ENCODE measurements at places on chromosomes 1 and 21.
A peak's percentile ranks its signal among the peaks of the same experiment; 100 is the strongest.

- DNase-seq: no peak
These were observed 2.8 kb upstream of the CD1D start for GRCh38 chr1:158177700-158178450.

- no peak for DNase-seq
These were observed 70.8 kb downstream of the MAN1C1 start for GRCh38 chr1:25687221-25688017.

DNA sequence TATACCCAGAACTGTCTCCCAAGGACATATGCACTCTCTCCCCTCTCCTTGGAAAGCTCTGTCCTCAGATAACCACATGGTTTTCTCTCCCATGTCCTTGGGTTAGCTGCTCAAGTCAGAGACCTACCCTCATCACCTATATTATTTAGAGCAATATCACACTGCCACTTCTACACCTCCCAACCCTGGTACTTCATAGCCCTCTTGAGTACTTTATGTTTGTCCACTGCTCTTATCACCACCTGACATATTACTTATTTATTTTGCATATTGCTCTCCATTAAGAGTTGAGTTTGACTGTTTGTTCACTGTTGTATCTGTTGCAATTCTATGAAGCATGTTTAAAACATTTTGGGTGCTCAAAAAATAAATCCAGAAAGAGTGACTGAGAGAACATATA, 126.3 kb upstream of the ATP1B1 start:
- DNase-seq: no peak

GRCh38 chr1:117852853-117853553, 76.4 kb downstream of the GDAP2 start:
- DNase-seq: no peak

DNA sequence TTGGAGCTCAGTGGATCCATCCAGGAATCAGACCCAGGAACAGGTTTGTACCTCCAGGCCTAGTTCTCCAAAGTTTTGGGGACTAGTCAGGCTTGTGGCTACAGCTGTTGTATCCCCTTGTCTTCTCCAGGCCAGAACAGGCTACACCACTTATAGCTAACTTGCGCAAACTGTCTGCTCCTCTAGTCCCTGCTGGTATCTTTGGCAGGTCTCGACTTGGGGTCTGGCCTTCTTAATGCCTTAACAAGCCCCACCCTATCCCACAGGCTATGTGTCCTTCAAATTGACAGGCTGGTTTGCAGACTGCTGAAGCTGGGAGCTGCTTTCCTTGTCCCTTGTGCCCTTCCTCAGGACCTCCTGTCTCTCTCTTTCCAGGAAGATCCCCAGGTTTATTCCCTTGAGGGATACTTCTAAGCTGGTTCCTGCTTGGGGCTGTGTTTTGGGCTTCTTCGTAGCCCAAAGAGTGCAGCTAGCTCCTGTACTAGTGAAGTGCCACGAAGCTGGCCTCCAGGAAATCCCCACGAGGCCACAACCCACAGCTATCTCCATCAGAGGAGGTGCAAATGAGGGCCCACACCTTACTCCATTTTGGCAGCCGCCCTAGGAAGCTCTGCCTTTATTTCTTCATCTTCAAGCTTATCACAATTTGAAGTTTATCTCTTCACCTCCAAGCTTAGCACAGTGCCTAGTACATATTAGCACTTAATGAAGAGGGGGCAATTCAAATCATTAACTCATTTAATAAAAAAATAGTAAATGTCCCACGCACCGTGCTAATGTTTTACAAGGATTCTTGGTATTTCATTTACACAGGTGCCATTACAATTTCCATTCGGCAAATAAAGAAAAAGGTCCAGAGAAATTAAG, 683 bp upstream of the DMAP1 start:
- DNase-seq: peak; percentile 33

DNA sequence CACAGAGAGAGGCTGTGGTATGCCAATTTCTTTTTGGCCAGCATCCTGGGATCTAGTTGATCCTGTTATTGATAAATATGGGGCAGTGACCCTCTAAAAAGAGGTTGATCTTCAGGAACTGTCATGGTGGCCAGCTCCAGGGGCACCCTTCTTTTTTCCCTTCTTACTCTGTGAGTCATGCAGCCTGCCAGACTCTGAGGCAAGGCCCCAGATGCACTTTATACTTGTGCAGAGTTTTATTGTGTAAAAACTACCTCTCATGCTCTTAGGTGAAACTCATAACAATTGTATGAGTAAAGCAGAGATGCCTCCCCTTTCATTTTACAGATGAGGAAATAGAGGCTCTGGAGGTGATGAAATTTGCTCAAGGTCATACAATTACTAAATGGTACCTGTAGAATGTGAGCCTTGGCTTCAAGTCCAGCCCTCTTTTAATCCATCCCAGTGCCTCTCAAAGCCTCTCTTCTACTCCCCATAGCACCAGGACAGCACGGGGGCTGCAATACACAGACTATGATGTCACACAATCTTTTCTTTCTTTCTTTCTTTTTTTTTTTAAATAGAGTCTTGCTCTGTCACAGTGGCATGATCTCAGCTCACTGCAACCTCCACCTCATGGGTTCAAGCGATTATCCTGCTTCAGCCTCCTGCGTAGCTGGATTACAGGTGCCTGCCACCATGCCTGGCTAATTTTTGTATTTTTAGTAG, 387.8 kb downstream of the KCNH1 start:
- DNase-seq: no peak

- DNase-seq: no peak
These were observed 2.7 kb upstream of the MARCKSL1 start for GRCh38 chr1:32338637-32339145.

GRCh38 chr1:5108740-5109139, 454.3 kb downstream of the AJAP1 start:
- DNase-seq: no peak

GRCh38 chr1:201325678-201326060, 42.4 kb downstream of the PKP1 start:
- no peak for DNase-seq

- DNase-seq: no peak
These were observed 96.6 kb upstream of the TNR start for GRCh38 chr1:175839779-175840669.

DNA sequence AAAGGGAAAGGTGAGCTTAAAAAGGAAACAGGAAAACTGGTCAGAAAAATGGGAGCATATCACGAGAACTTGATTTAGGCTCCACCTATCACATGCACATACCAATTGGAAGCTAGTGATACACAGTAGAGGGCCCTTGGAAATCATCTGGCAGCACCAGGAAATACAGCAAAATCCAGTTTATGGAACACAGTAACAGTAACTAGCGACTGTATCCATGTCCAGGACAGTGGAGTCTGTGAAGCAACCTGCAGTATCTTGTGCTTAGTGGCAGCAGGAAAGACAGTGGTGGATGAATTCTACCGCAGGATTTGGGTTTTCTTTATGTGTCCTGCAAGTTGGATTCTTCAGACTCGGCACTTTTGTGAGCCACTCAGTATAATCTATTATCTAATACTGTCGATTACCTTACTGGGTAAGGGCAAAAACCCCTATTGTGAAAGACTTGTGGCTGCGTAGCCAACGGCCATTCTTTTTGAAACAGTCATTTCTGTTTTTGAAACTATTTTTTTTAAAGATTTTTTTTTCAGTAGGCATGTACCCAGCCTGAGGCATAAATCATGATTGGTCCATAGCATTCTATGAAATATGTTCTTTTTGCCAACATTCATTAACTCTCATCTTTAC, 1.6 kb upstream of the KDM4A start:
- DNase-seq: no peak

GRCh38 chr1:72896256-72896655, 613.9 kb upstream of the NEGR1 start:
- DNase-seq: no peak

- no peak for DNase-seq
These were observed 97.1 kb downstream of the TRIM11 start for GRCh38 chr1:228309326-228310067.

DNA sequence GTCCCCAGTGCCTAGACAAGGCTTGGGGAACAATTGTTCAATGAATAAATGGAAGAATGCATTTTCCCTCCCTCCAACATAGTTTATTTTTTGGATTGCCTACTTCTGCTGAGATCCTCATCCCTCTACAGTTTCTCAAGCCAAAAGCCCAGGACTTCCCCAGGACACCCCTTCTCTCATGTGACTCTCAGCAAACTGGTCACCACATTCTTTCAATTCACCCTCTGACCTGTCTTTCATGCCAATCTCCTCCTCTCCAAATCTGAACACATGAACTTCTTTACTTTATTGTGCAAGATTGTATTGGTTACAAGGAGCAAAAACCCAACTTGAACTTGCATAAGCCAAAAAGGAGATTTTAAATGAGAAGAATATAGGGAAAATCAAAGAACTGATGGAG, 103.2 kb upstream of the JUN start:
- DNase-seq: no peak

GRCh38 chr1:61078618-61079295, 3.6 kb upstream of the NFIA start:
- DNase-seq: no peak

- no peak for DNase-seq
These were observed 131.7 kb upstream of the USH2A start for GRCh38 chr1:216554934-216555333.

GRCh38 chr1:116826818-116827606, 72.8 kb downstream of the CD2 start:
- DNase-seq: no peak

- DNase-seq: no peak
These were observed 1124.3 kb downstream of the AMY1C start for GRCh38 chr1:104874044-104874443.

- no peak for DNase-seq
These were observed 207.7 kb downstream of the GREM2 start for GRCh38 chr1:240404286-240404685.

- DNase-seq: no peak
These were observed 66.3 kb upstream of the EDEM3 start for GRCh38 chr1:184820956-184821355.

GRCh38 chr21:29832217-29832616, 107.6 kb downstream of the GRIK1 start:
- DNase-seq: no peak

- no peak for DNase-seq
These were observed 43.5 kb upstream of the DPT start for GRCh38 chr1:168772428-168773060.

DNA sequence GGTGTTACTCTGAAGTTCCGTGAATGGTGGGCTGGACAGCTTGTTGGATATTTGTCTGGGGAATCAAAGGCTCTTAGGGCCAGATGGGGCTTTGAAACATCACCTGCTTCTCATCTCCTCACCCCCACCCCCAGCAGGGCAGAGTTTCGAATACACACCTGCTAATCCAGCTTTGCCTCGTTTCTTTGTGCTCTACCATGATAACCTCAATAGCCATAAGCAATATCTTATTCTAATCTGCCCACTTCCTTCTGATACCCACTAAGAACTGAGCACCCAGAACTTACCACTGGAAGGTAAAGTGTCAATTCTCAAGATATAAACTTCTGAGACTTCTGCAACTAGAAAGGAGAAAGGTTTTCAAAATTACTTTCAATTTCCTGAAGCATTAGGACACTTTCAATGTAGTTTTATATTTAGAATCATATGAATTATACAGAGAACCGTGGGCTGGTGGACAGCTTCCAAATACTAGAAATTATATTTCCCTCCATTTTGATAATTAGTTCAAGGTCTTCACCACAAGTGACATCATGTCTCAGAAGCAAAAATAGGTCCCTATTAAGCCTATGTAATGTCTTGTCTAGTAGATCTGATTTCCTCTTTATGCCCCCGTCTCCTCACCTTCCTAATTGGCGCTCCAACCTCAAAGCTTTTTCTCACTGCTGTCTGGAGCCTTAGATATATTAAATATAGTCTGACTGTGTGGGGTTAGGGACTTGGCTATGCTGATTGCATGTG, 64.4 kb upstream of the NEK2 start:
- DNase-seq: peak; percentile 29

DNA sequence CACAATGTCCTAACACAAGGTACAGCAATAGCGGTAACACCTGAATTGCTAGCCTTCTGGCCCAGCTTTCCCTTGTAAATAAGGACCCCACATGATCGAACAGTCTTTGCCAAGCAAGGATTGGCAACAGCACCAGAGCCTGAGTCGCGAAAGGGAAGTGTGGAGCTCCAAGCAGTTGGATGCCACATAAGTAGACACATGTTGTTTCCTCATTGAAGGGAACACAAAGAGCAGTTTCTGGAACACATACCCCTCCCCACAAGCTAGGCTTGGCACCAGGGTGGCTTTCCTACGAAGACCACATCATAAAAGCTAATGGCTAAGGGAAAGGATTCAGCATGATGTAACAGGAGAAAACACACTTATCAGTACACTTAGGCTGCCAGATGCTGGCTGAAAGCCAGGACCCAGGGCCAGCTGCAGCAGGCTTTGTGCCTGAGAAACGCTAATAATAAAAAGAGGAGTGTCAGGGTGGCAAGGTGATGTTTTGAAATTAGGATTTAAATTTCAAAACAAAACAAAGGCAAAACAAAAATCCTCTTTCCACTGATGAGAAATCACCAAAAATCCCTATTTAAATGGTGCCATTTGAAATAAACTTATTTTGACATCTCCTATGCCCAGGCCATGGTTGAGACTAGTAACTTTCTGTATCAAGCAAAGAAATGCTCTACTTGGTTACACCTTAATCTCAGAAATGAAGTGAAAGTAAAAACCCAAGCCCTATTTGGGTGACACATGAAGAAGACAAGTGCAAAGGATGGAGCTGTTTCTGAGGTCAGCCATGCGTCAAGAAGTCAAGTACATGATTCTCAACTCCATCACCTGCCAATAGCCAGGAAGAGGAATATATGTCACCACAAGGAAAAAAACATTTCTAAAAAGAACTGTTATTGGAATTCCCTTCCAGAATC, 11.9 kb upstream of the CPLANE2 start:
- no peak for DNase-seq

DNA sequence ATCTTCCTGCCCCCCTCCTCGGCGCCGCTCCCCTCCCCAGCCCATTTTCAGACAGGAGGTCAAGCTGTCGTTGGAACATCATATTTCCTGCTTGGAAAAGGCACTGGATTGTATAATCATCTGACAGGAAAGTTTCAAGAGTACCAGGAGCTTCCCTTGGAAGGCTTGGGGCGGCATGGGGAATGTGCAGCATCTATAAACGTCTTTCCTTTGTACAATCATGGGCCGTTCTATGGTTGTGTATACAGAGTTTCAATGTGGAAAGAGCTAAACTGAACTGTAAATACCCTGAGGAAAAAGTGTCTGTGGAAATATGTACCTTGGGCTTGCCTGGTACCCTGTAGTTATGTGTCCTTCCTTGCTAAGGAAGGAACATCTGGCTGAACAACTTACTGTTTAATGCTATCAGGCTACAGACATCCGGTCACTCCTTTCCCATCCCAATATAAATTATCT, 368.1 kb upstream of the ADGRL2 start:
- no peak for DNase-seq
